ENCODE measurements at places on chromosomes 4 and X. TPM values are rescaled to one million over a fixed set of nuclear protein-coding genes. Genes with fewer than 3 reads are reported as not detected.
A peak's percentile ranks its signal among the peaks of the same experiment; 100 is the strongest.

- H3K4me3 ChIP-seq, result no peak overlapping the region
- no peaks in the 10 kb centered on the region for H3K36me3 ChIP-seq
- no peak overlapping the region for H3K27ac ChIP-seq
- H3K27me3 ChIP-seq, result peaks cover 7% of the 10 kb centered on the region
- H3K4me1 ChIP-seq, result no peaks in the 10 kb centered on the region
Observed at GRCh38 chr4:55329012-55329411, 17.0 kb upstream of the SRD5A3 start.

DNA sequence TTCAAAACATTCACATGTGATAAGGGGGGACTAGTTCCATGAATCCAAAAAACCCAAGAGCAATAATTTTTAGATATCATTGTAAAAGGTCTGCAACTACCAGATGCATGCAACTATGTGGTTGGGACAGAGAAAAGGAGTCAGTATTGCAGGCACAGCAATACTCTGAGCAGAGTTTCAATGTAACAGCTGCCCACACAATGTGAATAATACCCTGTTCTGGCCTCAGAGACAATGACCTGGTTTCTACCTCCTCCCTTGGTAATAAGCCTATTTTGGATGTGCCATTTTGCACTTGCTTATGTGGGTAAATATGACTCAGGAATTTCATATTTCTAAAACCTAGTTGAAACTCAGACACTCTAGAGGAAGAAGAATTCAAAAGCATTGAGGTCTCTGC is 194.8 kb upstream of the RASGEF1B start:
- H3K27ac ChIP-seq, result no peak overlapping the region
- H3K27me3 ChIP-seq, result peaks cover 2% of the 10 kb centered on the region
- H3K4me3 ChIP-seq, result no peak overlapping the region
- H3K36me3 ChIP-seq, result no peaks in the 10 kb centered on the region
- H3K4me1 ChIP-seq, result no peaks in the 10 kb centered on the region

DNA sequence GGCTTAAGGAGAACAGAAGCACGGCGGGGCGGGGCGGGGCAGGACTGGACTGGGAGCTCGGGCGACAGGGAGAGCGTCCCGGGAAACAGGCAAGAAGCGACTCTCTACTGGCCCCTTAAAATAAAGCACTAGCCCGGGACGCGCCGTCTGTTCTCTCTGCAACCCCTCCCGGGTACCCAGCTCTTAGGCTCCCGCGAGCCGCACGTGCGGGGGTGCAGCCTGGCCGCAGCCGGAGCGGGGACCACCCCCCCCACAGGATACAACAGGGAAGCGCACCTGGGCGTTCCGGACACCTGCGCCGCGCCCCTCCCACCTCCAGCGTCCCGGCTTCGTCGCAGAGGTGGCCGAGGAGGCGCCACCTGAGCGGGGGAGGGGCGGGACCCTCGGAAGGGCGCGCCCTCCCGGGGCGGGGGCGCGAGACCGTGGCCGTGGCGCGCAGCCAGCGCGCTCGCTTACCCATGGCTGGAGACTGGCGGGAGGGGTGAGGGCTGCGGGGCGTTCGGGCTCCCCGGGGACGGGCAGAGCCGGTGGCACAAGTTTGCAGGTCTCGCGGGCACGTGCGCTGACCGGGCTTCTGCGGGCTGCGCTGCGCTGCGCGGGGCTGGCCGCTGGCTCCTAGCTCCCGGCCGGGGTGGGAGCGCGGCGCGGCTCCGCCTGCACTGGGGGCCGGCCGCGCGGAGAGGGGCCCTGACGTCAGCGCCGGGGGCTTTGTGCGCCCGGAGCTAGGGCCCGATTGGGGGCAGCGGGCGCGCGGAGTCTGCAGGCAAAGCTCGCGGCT is 91.5 kb downstream of the GEMIN8 start:
- H3K36me3 ChIP-seq, result no peaks in the 10 kb centered on the region
- H3K27me3 ChIP-seq, result peaks cover 10% of the 10 kb centered on the region
- DNase-seq, result no peak
- no peak overlapping the region for H3K4me3 ChIP-seq
- H3K27ac ChIP-seq, result no peak overlapping the region

GRCh38 chr4:28358606-28359005 is 1498.0 kb downstream of the STIM2 start:
- no peak overlapping the region for H3K4me3 ChIP-seq
- H3K27me3 ChIP-seq, result no peaks in the 10 kb centered on the region
- no peaks in the 10 kb centered on the region for H3K4me1 ChIP-seq
- H3K36me3 ChIP-seq, result no peaks in the 10 kb centered on the region
- H3K27ac ChIP-seq, result no peak overlapping the region

DNA sequence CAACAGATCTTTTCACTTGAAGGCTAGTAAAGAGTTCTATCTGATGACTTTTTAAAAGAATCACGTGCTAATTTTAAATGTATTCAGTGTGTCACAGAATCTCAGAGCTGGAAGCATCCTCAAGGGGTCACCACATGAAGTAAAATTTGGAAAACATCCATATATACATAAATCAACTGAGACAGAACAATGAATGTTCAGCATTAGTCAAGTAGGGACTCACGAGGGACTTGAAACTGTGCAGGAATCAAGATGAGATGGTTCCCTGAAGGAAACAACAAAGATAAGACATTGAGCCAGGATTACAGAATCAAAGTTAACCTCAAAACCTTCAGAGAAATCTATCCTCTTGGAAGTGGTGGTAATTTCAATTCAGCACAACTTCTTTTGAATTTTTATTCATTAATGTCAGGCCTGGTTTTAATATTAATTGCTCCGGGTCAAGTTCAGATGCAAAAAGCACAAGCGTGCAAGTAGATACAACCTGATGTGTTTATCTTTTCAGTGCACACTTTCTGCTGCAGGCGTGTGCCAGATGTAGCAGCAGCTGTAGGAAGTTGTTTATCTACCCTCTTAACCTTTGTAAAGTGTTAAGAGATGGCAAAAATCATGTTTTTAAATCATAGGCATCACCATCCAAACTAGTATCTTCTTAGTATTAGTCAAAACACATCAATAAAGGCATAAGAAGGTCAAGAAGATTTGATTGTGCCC is 87.7 kb upstream of the SRD5A3 start:
- no peak overlapping the region for H3K4me3 ChIP-seq
- DNase-seq, result no peak
- no peak overlapping the region for H3K27ac ChIP-seq
- H3K4me1 ChIP-seq, result no peaks in the 10 kb centered on the region
- H3K36me3 ChIP-seq, result no peaks in the 10 kb centered on the region

- H3K36me3 ChIP-seq, result peaks cover 42% of the 10 kb centered on the region
- H3K4me3 ChIP-seq, result no peak overlapping the region
- DNase-seq, result no peak
- no peaks in the 10 kb centered on the region for H3K27me3 ChIP-seq
- H3K4me1 ChIP-seq, result peaks cover 2% of the 10 kb centered on the region
Observed at GRCh38 chr4:108024878-108025165, 35.1 kb downstream of the HADH start.

DNA sequence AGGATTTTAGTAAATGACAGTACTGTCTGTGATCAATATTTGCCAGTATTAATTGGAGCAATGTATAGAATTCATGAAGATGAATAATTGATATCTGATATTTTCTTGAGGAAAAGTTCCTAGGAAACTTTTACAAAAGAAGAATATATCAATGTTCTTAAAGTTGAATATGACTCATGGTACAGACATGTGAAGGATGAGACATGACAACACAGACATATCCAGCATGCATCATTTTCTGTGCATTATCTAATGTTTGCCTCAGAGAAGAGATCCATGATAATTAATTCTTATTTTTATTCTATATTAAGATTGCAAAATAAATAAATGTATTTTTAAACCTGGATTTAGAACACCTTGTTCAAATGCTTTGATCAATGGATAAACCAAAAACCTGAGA is 452.9 kb upstream of the EPHA5 start:
- no peak overlapping the region for H3K27ac ChIP-seq
- no peaks in the 10 kb centered on the region for H3K27me3 ChIP-seq
- DNase-seq, result no peak
- no peaks in the 10 kb centered on the region for H3K36me3 ChIP-seq
- H3K4me1 ChIP-seq, result no peaks in the 10 kb centered on the region
- no peak overlapping the region for H3K4me3 ChIP-seq

DNA sequence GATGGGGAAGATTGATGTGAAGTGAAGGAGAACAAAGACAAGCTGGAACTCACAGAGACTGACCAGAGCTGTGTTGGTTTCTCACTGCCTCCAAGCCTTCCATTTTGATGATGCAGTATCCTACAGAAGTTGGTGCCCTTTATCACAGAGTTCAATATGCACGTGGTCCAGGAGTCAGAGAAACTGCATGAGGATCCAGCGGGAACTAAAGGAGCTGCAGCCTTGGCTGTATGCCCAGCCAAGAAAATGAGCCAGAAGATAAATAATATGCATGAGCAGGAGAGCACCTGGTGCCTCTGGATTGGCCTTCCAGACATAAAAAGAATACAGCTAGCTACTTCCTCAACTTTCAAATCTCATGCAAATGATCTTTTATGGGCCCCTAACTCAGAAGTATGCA is 44.3 kb upstream of the DCLK2 start:
- no peaks in the 10 kb centered on the region for H3K4me1 ChIP-seq
- H3K27ac ChIP-seq, result no peak overlapping the region
- H3K4me3 ChIP-seq, result no peak overlapping the region
- DNase-seq, result no peak
- no peaks in the 10 kb centered on the region for H3K36me3 ChIP-seq

DNA sequence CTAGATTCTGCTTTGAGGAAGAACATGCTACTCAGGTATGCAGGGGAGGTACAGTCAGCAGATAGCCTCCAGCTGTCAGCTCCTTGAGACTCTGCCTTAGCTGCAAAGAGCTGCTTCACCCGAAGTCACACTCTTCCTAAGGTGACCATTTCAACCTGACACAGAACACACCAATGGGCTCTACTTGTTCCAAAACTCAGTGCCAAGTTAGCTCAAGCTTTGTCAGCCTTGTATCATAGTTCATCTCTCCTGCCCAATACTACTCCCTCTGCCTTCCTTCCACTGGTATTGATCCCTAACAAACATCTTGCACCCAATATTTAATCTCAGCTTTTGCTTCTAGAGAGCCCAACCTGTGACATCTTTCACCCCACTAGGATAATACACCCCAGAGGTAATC is 7.8 kb upstream of the SMARCA1 start:
- no peaks in the 10 kb centered on the region for H3K36me3 ChIP-seq
- DNase-seq, result no peak
- H3K4me3 ChIP-seq, result no peak overlapping the region
- H3K27ac ChIP-seq, result no peak overlapping the region
- H3K27me3 ChIP-seq, result peaks cover 1% of the 10 kb centered on the region
- no peaks in the 10 kb centered on the region for H3K4me1 ChIP-seq

DNA sequence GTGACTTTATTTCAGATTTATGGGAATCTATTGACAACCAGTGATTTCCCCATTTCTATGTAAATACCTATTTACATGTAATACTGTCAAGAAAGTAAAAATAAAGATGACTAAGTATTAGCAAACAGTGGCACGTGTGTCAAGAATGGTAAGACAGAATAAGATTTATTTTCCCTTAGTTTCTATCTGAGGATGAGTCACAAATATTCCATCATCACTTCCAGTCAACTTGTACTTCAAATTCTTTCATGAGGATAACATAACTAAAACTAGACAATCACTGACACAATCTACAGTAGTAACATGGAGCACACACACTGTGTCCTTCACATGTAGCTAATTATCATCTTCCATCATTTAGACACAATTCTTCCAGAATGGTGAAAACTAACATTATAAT is 625.3 kb upstream of the PCDH7 start:
- no peak overlapping the region for H3K27ac ChIP-seq
- no peaks in the 10 kb centered on the region for H3K27me3 ChIP-seq
- no peaks in the 10 kb centered on the region for H3K4me1 ChIP-seq
- H3K4me3 ChIP-seq, result no peak overlapping the region
- H3K36me3 ChIP-seq, result no peaks in the 10 kb centered on the region

GRCh38 chrX:132435222-132435621 is 53.6 kb downstream of the MBNL3 start:
- DNase-seq, result no peak
- no peak overlapping the region for H3K4me3 ChIP-seq
- peaks cover 8% of the 10 kb centered on the region for H3K27me3 ChIP-seq
- no peak overlapping the region for H3K27ac ChIP-seq
- H3K36me3 ChIP-seq, result no peaks in the 10 kb centered on the region

GRCh38 chrX:140480765-140481164 is 24.1 kb downstream of the SOX3 start:
- no peak for DNase-seq
- no peak overlapping the region for H3K27ac ChIP-seq
- H3K27me3 ChIP-seq, result no peaks in the 10 kb centered on the region
- H3K36me3 ChIP-seq, result no peaks in the 10 kb centered on the region
- H3K4me1 ChIP-seq, result no peaks in the 10 kb centered on the region
- no peak overlapping the region for H3K4me3 ChIP-seq

DNA sequence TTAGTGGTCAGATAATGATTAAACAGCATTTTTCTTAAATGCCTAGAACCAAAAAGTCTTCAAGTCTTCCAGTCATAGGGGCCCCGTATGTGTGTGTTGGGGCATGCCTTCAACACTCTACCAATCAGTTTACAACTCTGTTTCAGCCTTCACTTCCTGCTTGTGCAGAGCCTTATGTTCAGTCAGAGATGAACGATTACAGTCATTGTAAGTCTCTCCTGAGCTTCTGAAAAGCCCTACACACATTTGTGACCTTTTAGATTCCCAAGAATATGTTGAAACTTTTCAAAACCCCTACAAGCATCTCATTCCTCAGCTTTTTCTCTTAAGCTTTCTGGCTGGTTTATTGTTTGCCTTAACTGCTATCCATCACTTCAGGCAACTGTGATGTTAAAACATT is 591.2 kb downstream of the ZNF674 start:
- H3K4me3 ChIP-seq, result no peak overlapping the region
- peaks cover 6% of the 10 kb centered on the region for H3K27me3 ChIP-seq
- no peaks in the 10 kb centered on the region for H3K4me1 ChIP-seq
- no peak for DNase-seq

GRCh38 chrX:78958419-78959116 is 13.4 kb downstream of the P2RY10 start:
- peaks cover 2% of the 10 kb centered on the region for H3K27me3 ChIP-seq
- peak overlapping the region; percentile 58 for H3K4me3 ChIP-seq
- H3K27ac ChIP-seq, result peak overlapping the region; percentile 70
- H3K36me3 ChIP-seq, result peaks cover 3% of the 10 kb centered on the region

DNA sequence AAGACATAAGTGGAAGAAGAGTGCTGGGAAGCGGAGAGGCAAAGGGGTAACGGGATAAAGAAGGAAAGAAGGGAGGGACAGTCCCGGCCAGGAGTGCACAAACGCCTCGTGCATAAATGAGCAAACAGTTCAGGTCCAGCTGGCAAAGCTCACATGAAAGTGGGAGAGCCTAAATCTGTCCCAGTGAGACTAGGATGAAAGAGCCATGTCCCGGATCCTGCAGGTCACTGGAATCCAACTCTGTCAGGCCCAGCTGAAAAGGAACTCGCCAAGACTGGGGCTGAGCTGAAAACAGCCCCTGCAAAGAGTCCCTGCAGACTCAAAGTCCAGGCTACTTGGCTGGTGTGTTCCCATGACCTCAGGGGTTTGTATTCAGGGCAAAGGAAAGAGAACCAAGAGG is 38.0 kb upstream of the CRMP1 start:
- H3K4me3 ChIP-seq, result no peak overlapping the region
- no peaks in the 10 kb centered on the region for H3K36me3 ChIP-seq
- H3K27me3 ChIP-seq, result peaks cover 3% of the 10 kb centered on the region
- no peaks in the 10 kb centered on the region for H3K4me1 ChIP-seq

The TRPC5OS gene
- polyA plus RNA-seq, result not detected

The RHOXF2 gene
- 0.12 TPM for polyA plus RNA-seq

The PFKFB1 gene
- 0.41 TPM for polyA plus RNA-seq

The SLC16A2 gene
- polyA plus RNA-seq, result 0.06 TPM

The POF1B gene
- not detected for polyA plus RNA-seq

The FATE1 gene
- not detected for polyA plus RNA-seq

The GAGE12J gene
- polyA plus RNA-seq, result not detected

The SFRP2 gene
- not detected for polyA plus RNA-seq

The STPG2 gene
- not detected for polyA plus RNA-seq

The CLTRN gene
- polyA plus RNA-seq, result not detected

The CENPVL1 gene
- not detected for polyA plus RNA-seq

The GAB1 gene
- 2.9 TPM for polyA plus RNA-seq

The GUCY1A1 gene
- polyA plus RNA-seq, result 12.6 TPM

Data from immature natural killer cell (primary cell).